ENCODE measurements at places on chromosomes 11 and 22.

- DNase-seq = no peak
Measured at GRCh38 chr22:19641983-19642451, 72.3 kb upstream of the SEPTIN5 start.

DNA sequence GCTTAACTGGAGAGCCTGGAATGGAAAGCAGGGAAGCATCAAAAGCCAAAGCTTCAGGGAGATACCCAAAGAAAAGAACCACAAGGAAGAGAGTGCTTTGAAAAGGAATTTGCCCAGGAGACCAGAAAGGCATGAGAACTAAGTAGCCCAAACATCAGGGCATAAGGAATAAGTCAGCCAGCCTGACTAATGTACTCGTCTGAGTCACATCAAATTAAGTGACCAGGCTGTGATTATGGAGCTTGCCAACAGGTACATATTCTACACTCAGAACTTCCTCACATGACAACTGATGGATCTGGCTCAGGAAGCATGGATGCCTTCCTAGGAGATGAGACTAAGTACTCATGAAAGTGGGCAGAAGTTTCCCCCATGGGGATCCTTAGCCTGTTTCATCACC, 366.7 kb downstream of the BUD13 start:
- DNase-seq = no peak

DNA sequence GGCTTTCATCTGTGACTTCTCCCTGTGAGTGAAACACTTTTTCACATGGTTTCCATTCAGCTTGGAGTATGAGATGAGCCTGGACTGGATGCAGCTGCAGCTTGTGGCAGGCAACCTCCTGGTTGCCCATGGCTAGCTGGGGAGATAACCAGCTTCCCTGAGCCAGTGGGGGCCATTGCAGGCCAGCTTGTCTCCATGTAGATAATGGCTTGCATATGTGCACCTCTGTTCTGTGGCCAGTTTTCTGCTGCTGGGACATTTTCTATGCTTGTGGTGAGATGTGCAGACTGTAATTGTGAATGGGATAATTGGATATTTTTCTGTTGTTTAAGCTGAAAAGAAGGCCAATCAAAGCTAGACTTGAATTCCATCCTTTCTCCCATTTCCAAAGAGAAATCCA, 38.5 kb downstream of the INSC start:
- DNase-seq = no peak

GRCh38 chr11:128451652-128452470, 135.5 kb downstream of the ETS1 start:
- no peak for DNase-seq

- no peak for DNase-seq
Measured at GRCh38 chr22:29615705-29616327, 12.4 kb downstream of the NF2 start.

DNA sequence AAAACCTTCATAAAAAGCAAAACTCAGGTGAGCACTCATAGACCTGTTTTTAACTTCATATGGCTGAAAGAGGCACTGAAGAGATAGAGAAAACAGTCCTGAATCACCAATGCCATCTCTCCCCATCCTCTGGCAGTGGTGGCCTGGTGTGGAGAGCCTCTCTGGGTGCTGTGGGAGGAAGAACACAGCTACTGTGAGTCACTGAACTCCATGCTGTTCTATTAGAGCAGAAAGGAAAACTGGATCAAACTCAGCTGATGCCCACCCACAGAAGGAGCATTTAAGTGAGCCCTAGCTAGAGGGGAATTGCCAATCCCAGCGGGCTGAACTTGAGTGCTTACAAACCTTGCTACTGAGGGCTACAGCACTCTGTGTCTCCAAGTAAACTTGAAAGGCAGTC, 115.3 kb upstream of the SESN3 start:
- no peak for DNase-seq

DNA sequence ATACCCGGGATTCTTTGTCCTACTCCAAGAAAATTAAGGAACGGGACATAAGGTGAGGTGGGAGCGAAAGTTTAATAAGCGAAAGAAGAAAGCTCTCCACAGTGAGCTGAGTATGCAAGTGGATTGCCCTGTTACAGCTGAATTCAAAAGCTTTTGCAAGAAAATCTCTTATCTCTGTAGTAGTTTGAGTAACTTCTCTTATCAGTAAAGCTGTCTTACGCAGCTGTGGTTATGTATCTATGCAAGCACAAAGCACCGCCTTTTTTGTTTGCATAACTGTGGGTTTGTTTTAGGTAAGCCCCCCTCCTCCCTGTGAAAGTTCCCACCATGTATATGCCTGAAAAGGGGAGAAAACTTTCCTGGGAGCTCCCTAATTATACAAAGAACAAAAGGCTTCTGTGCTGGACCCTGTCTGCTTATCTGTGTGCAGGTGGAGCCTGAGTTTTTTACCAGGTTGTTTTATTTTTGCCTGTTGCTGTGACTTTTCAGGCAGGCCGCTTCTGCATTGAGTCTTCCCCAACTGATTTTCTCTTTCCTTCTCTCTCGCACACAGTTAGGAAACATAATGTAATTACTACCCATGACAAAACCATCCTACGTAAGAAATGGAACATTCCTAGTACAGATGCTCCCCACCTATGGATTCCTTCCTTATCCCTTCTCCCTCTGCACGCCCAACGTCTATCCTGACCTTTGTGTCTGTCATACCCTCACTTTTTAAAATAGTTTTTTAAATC, 837 bp upstream of the PLAAT5 start:
- DNase-seq = no peak

GRCh38 chr11:121566279-121567168, 113.8 kb upstream of the SORL1-AS1 start:
- DNase-seq = no peak

DNA sequence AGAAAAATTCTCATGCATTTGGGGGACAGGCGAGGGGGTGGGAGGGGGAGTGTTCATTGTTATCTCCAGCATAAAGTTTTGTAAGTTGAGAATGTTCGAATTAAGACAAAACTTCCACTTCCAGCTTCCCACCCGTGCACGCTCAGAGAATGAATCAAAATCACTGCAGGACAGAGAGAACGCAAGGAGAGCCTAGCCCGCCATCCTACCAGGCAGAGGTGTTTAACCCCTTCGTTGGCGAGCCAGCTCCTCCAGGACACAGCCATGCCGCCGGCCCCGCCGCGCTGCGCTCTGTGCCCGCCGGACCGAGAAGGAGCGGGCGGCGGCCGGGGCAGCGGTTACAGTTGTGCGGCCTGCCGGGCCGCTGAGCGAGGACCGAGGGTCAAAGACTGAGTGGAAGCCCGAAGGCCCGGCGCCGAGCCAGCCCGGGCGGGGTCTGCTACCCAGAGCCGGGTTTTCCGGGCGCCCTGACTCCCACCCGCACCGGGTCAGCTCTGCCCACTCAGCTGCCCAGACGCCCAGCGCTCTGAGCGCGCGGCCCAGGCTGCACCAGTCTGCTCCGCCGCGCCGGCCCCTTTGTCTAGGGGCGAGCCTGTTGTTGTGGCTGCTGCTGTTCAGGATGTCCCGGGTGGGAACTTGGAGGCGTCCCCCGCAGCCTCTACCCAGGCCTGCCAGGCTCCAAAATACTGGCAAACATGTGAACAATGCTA, at the start of gene NOX4:
NOX4 (minus strand) TSS at position 395 of the 710 bp plus-strand sequence; CDS start at position 266, 129 bp downstream.
- DNase-seq = peak; percentile 40

- no peak for DNase-seq
Measured at GRCh38 chr11:70482529-70482917, 84.2 kb downstream of the CTTN start.

DNA sequence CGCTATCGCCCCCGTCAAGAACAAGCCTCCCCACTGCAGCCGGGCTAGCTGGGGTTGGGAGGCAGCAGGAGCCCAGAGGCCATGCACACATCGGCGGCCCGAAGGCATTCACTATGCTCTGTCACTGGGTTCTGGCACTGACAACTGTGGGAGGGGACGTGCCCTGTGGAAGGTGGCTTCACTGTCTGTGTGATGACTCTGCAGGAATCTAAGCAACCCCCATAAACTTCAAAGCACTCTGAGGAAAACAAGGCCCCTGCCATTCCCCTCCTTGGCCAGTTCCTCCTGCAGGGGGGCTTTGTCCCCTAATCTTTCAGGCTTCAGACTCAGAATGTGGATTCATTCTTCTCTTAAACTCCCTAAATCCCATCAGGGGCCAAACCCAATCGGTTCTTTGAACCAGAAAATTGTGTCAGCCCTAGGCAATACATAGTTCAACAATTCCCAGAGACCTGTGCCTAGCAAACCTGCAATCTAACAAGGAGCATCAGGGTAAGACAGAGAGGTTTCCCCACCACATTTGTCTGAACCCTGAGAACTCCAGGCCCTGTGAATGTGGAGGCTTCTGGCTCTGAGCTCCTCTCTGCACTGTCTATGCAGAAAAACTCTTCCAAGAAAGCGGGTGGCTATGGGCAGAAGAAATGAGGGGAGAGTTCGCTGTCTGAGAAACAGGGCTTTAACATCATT, 1477.2 kb downstream of the TBC1D22A start:
- no peak for DNase-seq

DNA sequence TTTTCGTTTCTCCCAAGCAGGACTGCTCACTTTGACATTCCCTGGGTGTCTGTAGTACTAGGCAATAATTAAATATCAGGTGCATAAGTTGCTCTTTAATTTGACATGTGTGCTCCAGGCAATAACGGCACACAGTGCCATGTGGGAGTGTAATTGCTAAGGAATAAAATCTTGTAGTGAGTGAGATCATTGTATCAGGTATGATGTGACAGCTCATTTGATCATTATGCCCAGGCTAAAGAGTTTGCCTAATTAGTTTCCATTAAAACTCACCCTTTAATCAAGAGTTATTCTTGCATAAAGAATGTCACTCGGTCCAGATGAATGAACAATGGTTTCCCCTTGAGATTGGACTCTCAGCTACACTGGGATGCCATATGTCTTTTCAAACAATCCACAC, 220.0 kb downstream of the INSC start:
- DNase-seq = no peak

- no peak for DNase-seq
Measured at GRCh38 chr11:31408201-31408600, 38.5 kb downstream of the DNAJC24 start.

GRCh38 chr11:87366346-87366745, 328.6 kb downstream of the TMEM135 start:
- no peak for DNase-seq

- DNase-seq = peak; percentile 2
Measured at GRCh38 chr11:92505689-92506088, 281.1 kb downstream of the FAT3 start.

DNA sequence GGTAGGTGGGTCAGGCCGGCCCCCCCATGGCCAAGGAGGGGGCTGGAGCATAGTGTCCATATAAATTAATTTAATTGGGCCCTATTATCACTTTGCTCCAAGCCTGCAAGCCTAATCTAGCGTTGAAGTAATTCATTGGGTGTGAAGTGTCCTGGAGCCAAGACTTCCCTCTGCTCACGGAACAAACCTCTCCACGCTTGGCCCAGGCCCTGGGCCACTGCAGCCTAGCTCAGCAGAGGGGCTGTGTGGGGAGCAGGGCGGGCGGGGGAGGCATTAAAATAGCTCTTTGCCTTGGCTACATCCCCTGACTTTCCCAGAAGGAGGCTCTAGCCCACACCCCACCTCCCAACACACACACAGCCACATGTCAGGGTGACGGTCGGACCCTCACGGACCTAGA, 73.5 kb downstream of the THAP12 start:
- DNase-seq = no peak

DNA sequence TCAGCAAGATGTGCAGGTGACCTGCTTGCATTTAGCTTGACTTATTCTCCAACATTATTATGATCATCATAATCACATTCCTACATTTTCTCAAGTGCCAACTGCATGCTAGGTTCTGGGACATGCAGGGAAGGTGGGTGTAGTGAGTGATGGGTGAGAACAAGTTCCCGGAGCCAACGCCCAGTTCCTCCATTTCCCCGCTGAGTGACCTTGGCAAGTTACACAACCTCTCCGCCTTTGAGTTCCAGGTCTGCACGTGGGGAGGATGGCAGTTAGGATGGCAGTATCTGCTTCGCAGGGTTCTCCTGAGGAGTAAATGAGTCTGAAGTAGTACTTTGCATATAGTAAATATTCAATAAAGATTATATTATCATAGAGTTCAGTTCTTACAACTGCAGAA, 140.3 kb downstream of the GRIK4 start:
- DNase-seq = no peak

- DNase-seq = no peak
Measured at GRCh38 chr11:60477035-60477445, 15.5 kb upstream of the MS4A12 start.

DNA sequence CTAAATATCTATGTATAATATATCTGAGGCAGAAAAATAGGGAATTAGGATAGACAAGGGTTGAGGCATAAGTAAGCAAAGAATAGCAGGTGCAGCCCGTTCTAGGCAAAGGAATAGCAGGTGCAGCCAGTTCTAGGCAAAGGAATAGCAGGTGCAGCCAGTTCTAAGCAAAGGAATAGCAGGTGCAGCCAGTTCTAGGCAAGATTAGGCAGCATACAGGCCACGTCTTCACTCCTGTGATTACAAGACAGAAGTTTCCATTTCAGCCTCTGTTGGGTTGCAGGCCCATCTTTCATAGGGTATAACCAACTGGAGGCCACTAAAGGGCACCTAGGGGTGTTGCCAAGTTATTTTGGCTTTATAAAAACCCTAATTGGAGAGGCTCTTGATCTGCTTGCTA, 28.8 kb upstream of the CHORDC1 start:
- DNase-seq = no peak

- DNase-seq = no peak
Measured at GRCh38 chr11:69172674-69173073, 16.9 kb downstream of the SMIM38 start.

- no peak for DNase-seq
Measured at GRCh38 chr22:28297504-28297903, 378.4 kb upstream of the PITPNB start.

- DNase-seq = no peak
Measured at GRCh38 chr11:134529212-134530096, 117.4 kb upstream of the B3GAT1 start.

- DNase-seq = peak; percentile 39
Measured at GRCh38 chr22:22877523-22878210, 9.9 kb upstream of the IGLL5 start.

DNA sequence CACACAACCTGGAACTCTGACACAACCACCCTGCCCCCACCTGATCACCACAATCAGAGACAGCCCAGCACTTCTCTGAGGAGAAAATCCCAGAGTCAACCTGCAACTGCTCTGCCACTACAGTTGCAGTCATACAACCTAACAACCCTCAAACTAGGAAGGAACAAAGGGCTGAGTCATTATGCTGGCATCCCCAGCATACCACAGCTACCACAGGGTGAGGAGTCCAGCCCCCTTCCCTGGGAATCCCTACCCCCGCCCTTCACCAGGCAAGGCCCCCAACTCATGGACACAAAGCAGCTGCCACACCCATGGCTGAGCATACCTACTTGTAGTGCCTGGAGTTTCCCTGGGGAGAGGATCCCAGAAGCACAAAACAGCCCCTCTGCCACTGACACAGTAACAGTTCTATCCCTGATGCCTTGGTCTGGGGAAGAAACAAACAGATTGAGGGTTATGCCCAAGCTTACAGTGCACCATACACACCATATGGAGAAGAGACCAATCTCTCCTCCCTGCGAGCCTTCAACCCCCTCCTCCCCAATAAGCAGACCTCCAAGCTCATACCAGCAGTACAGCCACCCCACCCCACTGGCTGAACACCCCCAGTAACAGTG, 68.5 kb upstream of the C11orf58 start:
- DNase-seq = peak; percentile 59
